ENCODE measurements at places on chromosomes 3 and 15.
A peak's percentile ranks its signal among the peaks of the same experiment; 100 is the strongest.

- no peak for DNase-seq
Measured at GRCh38 chr15:57861034-57861638, 154.6 kb downstream of the POLR2M start.

DNA sequence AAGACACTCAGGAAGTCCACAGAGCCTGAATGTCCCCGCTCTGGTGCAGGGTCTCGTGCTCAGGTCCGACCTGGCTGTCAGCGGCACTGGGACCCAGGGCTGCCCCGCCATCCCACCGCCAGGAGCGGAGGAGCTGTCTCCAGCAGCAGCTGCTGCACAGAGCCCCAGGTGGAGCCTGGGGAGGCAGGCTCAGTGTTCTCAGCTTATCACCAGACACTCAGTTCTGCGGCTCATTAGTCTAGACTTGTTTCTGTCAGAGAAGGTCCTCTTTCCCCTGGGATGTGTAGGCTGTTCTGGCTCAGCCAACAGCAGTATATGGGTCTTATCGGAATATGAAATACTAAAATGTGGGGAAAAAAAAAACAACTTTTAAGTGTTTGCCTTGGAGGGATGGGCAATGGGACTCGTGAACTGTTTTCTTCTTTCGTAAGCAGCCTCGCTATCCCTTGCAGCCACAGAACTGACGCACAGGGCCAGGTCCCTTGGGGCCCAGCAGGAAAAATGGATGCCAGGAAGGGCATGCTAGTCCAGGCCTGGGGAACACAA lies 75.9 kb downstream of the KLF13 start:
- no peak for DNase-seq

DNA sequence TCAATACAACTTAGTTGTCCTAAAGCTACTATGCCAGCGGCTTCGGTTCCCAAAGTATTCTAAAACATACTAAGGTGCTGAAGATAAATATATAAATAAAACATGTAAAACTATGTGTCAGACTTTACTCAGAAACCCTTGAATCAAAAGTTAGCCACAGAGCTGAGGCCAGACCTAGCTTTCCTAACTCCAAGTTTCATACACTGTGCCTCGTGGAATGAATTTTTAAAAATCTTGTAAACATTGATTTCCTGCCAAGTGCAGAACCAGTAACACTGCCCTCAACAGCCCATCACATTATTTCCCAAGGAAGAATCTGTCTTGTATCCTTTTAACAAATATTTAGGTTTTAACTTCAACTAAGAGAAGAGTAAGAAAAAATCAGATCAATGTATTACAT lies 36.4 kb downstream of the TAMM41 start:
- no peak for DNase-seq

GRCh38 chr3:48186631-48187300 lies 1.5 kb downstream of the CDC25A start:
- DNase-seq = no peak

GRCh38 chr3:176514297-176514696 lies 683.0 kb downstream of the TBL1XR1 start:
- no peak for DNase-seq

DNA sequence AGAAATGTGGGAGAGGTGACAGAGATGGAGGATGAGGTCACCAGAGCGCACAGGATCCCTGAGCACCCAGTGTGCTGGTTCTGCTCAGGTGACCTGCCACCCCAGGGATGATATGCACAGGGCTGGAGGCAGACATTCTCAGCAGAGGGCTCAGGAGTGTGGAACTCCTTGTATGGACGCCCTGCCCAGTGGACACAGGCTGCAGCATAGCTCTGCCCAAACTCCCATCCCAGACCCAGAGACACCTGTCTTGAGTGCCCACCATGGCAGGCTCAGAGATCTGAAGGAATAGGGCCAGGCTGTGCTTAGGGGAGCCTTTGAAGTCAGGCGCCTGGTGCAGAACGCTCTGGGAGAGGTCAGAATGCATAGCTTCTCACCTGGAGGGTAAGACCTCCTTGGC lies 47.3 kb downstream of the PPCDC start:
- DNase-seq = no peak

- peak; percentile 7 for DNase-seq
Measured at GRCh38 chr15:80234883-80235282, 17.1 kb downstream of the CTXND1 start.

DNA sequence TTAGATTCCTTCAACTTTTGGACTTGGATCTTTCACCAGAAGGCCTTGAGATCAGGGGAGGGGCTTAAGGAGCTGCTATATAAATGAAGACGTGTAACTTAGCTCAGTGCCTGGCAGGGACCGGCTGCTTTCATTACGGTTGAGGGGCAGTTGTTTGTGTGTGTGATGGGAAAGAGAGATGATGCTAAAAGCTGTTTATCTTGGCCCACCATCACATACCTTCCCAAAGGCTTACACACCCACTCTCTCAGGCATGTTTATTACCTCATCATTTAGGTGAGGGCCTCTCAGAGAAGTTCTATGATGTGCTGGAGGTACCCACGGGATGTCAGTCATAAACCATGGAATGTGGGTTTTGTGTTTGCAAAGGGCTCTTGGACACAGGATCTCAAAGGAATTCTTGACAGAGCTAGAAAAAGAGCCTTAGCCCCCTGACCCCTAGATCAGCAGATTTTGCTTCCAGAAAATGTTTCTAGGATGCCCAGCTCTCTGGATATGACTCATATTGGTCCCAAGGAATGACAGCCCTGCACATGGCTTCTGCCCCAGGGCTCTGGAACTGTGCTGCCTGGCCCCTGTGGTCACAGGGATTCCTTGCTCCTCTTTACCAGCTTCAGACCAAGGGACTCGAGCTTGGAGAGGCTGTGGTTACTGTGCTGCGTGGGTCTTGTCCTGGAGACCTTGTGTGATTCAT lies 15.9 kb upstream of the SMAD3 start:
- no peak for DNase-seq

- no peak for DNase-seq
Measured at GRCh38 chr3:56955492-56956111, 104.9 kb upstream of the SPATA12 start.

GRCh38 chr3:156577736-156578135 lies 22.8 kb upstream of the SSR3 start:
- no peak for DNase-seq

DNA sequence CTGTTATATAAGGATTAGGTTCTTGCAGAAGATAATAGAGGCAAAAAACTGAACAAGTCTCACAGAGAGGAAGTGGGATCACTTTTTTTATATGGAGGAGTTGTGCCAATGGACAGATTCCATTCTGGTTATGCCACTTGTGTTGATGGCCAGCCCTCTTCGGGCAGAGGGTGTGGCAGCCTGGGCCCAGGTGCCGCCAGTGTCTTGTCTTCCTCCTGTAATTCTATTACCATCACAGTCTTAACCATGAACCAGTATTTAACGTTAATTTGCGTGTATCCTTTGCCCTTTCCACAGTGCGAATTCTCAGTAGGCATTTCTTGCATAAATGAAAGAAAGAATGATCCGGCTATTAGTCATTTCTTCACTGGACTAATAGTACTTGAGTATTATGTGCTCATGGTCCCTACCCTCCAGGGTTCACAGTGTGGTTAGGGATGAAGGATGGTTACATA lies 7.0 kb upstream of the USP4 start:
- DNase-seq = no peak

GRCh38 chr3:62688050-62688449 lies 187.2 kb downstream of the CADPS start:
- DNase-seq = no peak

DNA sequence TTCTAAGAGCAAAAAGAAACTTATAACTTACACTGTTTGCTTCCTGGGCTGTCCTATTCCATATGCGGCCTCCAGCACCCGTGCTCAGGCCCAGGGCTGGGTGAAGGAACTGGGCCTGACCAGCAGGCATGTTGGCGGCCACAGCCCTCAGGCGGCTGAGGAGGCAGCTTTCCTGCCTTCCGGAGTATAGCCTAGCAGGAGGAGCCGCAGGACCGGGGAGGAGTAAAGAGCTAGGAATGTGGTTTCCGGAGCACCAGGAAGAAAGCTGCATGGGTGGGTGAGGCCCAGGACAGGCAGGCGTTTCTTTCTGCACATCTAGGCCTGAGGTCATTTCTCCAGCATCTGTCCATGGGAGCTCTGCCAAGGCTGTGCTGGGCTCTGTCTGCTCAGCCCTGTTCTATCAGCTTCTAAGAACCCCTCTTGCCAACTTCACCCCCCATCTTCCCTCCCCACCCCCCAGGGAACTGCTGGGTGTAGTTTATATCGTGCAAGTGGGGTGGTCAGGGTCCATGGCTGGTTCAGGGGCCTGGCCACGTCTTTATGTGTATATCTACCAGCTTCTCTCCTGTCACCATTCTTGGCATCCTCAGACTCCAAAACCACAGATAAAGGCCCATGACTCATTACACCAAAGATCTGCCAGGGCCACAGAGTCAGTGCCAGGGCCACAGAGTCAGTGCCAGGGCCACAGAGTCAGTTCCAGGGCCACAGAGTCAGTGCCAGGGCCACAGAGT lies 7.8 kb upstream of the KIF7 start:
- DNase-seq = no peak

GRCh38 chr15:48423342-48423741 lies 92.1 kb downstream of the DUT start:
- no peak for DNase-seq

DNA sequence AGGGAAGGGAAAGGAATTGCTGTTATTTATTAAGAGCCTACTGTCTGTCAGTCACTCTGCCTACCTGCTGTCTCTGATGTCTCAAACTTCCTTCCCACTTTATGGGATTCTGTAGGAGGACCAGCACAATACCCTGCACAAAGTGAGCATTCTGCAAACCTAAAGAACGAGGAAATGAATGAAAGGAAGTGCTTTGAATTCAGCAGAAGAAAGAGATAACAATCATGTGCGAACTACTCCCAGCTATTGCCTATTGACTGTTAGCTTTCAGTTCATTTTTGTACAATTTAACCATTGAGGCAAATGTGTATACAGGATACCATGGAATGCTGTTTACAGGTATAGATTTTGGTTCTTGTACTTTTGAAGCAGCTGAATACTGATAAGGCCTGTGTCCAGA lies 66.8 kb downstream of the CMSS1 start:
- no peak for DNase-seq

DNA sequence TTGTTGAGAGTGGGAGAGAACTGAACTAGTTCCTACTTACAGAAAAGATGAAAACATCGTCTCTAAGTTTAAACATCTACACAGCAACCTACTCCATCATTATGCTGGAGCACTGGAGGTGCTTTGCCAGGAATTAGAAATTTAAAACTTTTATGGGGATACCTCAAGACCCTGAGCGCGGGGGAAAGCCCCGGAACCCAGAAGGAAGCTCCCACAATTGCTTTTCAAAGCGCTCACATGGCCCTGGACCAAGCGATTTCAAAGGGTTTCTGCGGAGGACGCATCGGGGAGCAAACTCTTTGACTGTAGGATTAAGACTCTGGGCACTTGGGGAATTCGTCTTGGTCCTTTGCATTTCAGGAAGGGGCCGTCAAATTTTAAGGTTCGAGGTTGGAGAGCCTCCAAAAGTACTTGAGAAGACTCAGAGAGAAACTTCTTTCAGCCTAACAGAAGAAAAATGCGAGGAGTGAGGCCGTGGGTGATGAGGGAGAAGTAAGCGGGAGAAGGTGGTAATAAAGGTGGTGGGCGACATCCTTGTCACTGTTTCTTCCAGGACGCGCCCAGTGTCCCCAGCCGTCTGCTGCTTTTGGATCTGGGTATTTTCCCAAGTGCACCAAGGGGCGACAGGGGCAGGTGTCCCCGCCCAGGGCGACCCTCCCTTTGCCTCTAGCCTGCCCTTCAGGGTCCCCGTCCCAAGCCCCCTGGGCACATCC lies 591 bp downstream of the PROK2 start:
- no peak for DNase-seq

DNA sequence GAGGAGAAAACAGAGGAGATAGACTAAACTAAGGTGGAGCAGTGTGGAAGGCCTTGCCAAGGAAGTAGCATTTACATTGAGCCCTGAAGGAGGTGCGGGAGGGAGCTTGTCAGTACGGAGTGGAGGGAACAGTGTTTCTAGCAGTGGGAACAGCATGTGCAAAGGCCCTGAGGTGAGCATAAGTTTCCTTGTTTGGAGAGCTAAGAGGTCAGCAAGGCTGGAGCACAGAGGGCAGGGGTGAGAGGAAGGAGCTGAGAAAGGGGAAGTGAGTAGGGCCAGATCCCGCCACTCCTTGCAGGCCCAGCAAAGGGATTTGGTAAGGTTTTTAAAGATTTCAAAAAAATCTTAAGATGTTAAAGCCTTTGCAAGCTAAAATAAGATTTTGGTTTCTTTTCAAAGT lies 70.1 kb downstream of the HMCES start:
- no peak for DNase-seq

DNA sequence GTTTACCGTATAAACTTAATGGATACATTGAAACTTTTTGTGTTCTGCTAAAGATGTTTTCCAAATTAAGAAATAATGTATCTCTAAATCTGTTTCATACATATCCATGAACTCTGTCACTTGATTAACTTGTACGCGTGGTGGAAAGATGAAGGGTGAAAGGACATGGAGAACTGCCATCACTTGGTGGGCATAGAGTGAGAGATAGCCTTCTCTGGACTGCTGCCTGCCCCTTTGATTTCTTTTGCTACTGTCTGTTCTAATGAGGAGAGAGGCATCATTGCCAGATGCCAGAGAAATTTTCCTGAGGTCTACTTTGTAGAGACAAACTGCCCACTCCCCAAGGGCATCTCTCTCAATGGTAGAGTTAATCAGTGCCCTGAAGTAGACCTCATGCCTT lies 120.5 kb downstream of the SLMAP start:
- DNase-seq = no peak

DNA sequence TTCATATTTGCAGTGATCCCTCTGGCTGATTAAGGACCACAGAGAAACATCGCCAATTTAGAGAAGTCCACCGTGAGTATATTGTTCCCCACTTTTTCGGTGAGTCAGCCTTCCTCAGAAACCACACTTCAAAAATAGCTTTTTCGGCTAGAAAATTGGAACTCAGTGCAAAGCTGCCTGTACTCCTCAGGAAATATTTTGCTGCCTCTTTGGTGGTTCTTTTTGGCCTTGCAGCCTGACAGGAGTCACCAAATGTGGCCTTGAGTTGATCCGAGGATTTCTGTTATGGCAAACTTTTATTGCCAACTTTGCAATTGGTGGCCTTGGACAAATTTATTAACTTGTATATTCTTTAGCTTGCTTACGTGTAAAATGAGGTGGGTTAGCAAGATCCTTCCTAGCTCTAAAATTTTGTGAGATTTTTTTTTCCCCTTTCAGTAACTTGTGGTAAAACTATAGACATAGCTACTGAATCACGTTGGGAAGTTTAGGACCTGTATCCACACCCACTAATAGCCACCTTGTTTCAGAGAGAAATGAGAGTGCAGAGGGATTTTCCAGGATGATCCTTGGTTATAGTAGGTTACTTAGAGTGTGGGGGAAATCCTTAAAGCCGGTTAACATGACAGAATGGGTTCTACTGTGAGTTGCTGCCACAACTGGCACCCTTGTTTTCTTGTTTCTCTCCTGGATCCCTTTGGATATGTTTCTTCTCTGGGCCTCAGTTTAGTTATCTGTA lies 9.9 kb downstream of the ARL6IP5 start:
- DNase-seq = no peak

GRCh38 chr3:42712344-42712648 lies 9.7 kb upstream of the HHATL start:
- no peak for DNase-seq

- DNase-seq = no peak
Measured at GRCh38 chr3:46509661-46510187, 11.9 kb downstream of the RTP3 start.

- no peak for DNase-seq
Measured at GRCh38 chr15:72169921-72170611, 27.5 kb downstream of the GRAMD2A start.
